PC-9 (cell line): ENCODE measurements at places on chromosomes 12 and 14. TPM values are rescaled to one million over a fixed set of nuclear protein-coding genes. Genes with fewer than 3 reads are reported as not detected.
A peak's percentile ranks its signal among the peaks of the same experiment; 100 is the strongest.

The TTC9 gene
- 9.3 and 9.9 TPM in 2 replicates for total RNA-seq

The FAM216A gene
- 7.7 and 8.0 TPM in 2 replicates for total RNA-seq

GRCh38 chr12:67919406-67919805, 69.8 kb upstream of the IFNG-AS1 start:
- no peaks in the 10 kb centered on the region for H3K36me3 ChIP-seq
- no peak overlapping the region for H3K4me3 ChIP-seq
- DNase-seq, result peak; percentile 50

- H3K36me3 ChIP-seq, result no peaks in the 10 kb centered on the region
- no peak for DNase-seq
- H3K27ac ChIP-seq, result no peak overlapping the region
- H3K4me3 ChIP-seq, result no peak overlapping the region
Observed at GRCh38 chr12:115149685-115150378, 465.9 kb upstream of the TBX3 start.

The ACSS3 gene
- total RNA-seq, result 8.5 and 9.4 TPM in 2 replicates

GRCh38 chr12:79358716-79359300, 332.0 kb downstream of the PAWR start:
- H3K27ac ChIP-seq, result no peak overlapping the region
- no peaks in the 10 kb centered on the region for H3K27me3 ChIP-seq
- H3K4me3 ChIP-seq, result no peak overlapping the region
- H3K4me1 ChIP-seq, result 0 out of 2 replicates have a peak, but pooled peaks cover under 1% of the 10 kb centered on the region
- DNase-seq, result no peak

GRCh38 chr12:14995583-14996425, 23.0 kb downstream of the PDE6H start:
- no peaks in the 10 kb centered on the region for H3K27me3 ChIP-seq
- no peak overlapping the region for H3K4me3 ChIP-seq
- peak; percentile 68 for DNase-seq
- H3K4me1 ChIP-seq, result peaks cover 17% of the 10 kb centered on the region
- H3K27ac ChIP-seq, result no peak overlapping the region

DNA sequence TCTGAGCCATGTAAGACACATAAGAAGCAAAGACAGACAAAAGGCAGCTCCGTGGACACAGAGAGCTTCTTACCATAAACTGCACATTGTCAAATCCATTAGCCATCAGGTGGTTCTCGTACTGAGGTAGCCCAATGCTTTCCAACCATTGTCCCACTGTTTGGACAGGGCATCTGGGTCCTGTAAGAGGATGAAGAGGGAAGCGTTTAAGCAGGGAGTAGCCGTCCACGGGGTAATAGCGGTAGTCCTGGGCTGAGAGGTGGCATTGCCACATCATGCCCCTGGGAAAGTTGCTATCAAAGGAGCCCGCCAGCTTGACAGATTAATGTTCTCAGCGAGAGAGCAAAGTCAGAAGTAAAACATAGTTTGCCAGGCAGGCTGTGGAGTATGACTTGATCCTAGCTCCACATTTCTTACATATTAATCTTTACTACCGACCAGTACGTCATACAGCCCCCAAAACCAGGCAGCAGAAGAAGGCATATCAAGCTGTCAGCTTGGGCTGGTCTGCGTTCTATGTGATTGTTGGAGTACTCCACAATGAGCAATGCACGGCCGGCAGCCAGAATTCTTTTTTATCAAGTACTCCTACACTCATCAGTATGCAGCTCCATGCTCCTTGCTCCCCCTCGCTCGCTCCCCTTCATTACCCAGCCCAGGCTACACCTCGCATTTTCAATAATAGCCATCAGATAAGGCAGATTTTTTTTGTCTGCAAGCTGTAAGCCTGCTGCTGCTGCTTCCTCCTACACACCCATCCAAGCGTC, 493.2 kb upstream of the GARIN6 start:
- no peaks in the 10 kb centered on the region for H3K4me1 ChIP-seq
- H3K36me3 ChIP-seq, result no peaks in the 10 kb centered on the region
- no peak overlapping the region for H3K4me3 ChIP-seq

DNA sequence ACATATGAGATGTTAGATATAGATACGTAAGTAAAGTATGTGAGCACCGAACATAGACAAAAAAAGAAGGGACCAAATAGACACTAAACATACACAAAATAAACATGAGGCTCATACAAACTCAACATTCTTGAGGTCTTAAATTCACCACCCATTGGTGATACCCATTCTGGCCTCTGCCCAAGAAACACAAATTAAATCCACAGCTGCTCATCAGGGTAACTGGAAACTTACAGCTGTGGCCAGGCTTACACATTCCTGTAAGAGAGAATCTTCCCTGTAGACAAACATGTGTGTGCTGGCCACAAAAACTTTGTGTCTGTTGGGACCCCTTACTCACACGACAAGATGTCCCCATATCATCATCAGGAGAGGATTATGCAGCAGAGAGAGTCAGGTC, 22.4 kb downstream of the MAGOHB start:
- DNase-seq, result no peak
- H3K4me1 ChIP-seq, result no peaks in the 10 kb centered on the region
- no peak overlapping the region for H3K27ac ChIP-seq
- no peaks in the 10 kb centered on the region for H3K36me3 ChIP-seq

DNA sequence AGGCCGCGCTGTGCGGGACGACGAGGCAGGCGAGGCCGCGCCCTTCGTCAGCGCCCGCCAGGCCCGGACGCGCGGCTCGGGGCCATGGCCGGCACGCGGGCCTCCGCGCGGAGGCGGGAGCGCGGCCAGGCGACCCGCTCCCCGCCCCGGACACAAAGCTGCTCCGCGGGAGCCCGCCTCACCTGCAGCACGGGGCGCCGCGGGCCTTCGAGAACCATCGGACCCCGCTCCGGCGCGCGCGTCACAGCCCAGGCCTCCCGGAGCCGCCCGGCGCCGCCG, 342 bp downstream of the DICER1 start:
- no peaks in the 10 kb centered on the region for H3K36me3 ChIP-seq
- H3K4me1 ChIP-seq, result peaks cover 8% of the 10 kb centered on the region; the same call in 1 of the 2 replicates
- H3K4me3 ChIP-seq, result peak overlapping the region; percentile 88; the same call in 1 of the 2 replicates
- H3K27me3 ChIP-seq, result no peaks in the 10 kb centered on the region
- H3K27ac ChIP-seq, result peak overlapping the region; percentile 82; the same call in 1 of the 2 replicates
- no peak for DNase-seq

The SLC6A12 gene
- not detected in 2 replicates for total RNA-seq

The GALNT9 gene
- 11.2 and 16.1 TPM in 2 replicates for total RNA-seq
